HT1080 (cell line): ENCODE measurements at places on chromosomes 12 and 14.

GRCh38 chr14:23013054-23013748, 3.3 kb upstream of the C14orf93 start:
- DNase-seq, result no peak

GRCh38 chr12:28963554-28963953, 185.5 kb upstream of the FAR2 start:
- DNase-seq, result no peak

DNA sequence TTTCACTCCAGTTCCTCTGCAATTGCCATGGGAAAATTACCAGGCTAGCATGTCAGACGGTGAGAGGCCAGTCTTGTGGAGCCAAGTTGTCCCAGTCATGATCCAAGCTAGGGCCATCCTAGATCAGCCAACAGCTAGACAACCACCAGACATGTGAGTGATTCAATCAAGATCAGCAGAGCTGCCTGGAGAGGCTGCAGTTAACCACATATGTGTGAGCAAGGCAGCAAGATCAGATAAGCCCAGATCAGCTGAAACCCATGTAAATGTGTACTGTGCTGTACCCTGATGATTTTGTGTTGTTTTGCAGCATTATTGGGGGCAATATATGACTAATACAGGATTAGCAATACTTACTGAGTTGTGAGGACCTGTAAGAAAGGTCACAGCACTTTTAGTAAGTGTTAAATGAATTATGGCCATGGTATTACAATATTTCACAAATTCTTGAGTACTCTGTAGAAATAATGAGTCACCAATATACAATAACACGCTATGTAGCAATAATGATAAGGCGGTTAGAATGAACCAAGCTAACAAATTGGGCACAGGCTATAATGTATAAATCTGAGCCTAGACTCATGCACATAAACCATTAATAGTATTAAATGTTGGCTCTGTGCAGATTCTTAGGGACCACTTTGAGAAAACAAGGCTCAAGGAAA, 91.4 kb downstream of the SUDS3 start:
- no peak for DNase-seq

DNA sequence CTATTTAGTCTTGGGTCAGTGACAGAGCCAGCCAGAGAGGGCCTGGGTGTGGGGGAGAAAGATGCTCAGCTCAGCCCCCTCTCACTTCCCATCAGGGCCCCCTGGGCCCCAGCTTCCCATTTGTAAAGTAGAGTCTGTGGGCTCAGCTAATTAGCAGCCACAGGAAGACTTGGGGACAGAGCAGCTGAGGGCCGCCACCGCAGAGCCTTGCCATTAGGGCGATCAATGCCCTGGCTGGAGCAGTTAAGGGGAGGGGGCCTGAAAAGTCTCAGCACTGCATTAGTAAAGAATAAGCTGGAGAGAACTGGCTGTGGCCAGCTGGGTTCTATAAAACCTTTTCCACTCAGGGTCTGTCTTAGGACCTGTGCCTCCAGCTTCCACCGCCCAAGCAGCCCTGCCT, 2.7 kb downstream of the PLEKHD1 start:
- no peak for DNase-seq

- DNase-seq, result no peak
These were observed 6.7 kb upstream of the KRT1 start for GRCh38 chr12:52686756-52687487.

- DNase-seq, result no peak
These were observed 264.3 kb downstream of the PRKD1 start for GRCh38 chr14:29663281-29663801.

GRCh38 chr12:89183985-89184435, 168.3 kb downstream of the DUSP6 start:
- DNase-seq, result no peak

DNA sequence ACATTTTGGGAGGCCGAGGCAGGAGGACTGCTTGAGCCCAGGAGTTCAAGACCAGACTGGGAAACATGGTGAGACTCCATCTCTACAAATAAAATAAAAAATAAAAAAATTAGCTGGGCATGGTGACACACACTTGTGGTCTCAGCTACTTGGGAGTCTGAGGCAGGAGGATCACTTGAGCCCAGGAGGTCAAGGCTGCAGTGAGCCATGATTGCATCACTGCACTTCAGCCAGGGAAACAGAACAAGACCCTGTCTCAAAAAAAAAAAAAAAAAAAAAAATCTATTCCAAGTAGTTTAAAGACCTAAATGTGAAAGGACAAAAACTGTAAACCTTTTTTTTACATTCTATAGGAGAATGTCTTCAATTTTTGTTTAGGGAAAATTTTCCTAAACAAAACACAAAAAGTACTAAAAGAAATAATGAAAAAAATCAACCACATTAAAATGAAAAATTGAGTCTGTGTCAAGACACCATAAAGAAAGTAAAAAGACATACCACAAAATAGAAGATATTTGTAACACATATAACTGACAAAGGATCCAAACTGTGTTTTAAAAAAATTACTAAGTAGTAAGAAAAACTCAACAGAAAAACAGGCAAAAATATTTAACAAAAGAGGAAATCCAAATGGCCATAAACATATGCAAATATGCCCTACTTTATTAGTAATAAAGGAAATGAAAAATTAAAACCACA, 17.0 kb downstream of the TMEM116 start:
- DNase-seq, result peak; percentile 32

DNA sequence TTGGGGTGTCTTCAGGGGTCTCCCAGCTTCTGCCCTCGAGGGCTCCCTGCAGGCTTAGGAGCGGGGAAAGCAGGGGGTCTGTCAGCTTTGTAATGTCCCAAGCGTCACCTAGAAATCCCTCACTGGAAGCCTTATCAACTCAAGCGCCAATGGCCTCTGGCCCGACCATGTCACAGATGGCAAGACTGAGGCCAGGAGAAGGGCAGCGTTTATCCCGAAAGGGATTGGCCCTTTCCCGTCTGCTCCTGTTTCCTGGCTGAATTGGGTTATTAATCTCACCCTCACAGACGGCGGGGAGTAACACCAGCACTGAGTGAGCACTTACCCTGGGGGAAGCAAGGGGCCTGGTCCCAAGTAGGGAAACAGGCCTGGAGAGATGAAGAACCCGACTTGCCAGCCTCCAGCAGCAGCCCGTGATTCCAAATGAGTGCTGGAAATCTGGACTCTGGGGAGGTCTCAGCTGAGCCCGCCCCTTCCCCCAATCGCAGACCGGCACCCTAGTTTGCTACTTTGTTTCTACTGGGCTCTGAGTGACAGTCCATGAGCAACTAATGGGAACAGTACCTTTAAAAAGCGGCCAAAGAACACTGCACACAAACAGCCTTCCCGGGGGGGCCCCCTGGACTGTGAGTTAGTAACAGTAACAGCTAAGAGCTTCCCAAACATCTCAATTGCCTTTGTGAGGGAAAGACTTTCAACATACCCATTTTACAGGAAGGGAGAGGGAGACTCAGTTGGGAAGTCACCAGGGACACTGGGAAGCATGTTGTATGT, 2.1 kb upstream of the NCOR2 start:
- no peak for DNase-seq

DNA sequence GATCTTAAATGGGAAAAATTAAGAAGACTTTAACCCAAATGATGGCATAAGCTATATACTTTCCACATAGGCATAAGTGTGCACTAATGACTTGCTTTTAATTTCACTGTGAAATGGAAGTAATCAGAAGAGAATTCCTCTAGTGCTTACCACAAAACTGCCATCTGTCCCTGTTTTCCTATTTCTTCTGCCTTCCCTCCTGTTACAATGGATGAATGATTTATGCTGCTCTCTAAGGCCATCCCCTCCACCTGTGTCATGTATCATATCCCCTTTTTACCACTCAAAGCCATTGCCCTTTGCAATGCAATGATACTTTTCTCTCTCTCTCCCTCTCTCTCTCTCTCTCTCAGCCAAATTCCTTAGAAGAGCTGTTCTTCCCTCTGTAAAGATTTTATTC, 109.1 kb downstream of the C12orf50 start:
- no peak for DNase-seq

- no peak for DNase-seq
These were observed 215.6 kb downstream of the TTC8 start for GRCh38 chr14:89040080-89040459.

DNA sequence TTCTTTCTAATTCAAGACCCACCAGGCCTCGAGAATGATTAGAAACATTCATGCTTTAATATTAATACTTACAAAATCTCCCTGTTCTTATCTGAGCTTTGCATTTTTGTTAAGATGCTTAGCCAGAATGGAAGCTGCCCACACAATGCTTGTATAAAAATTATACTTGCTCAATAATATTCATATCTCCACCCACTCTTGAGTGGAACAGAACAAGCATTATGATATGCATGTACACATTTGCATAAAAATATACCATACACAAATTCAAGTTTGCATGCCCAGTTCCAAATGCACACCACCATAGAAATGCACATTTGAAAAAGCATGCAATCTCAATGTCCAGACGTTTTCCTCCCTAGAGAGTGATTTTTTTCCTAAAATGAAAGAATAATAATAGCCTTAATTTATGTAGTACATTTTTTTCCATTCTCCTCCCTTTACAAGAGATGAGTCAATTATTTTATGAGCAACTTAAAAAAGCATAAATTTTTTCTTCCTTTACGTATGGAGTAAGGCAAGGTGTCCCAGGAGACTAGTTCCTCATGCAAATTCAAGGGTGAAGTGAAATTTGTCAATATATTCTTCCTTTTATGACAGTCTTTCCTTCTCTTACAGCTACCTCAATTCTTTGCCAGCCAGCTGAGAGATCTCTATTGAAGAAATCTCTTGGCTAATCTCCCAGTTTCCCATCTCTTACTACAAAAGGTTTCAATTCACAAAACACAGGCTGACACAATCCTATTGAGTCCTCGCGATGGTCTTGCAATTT, 313.1 kb upstream of the GARIN6 start:
- no peak for DNase-seq

- DNase-seq, result no peak
These were observed 76.9 kb downstream of the VRK1 start for GRCh38 chr14:96874127-96874526.

- peak; percentile 85 for DNase-seq
These were observed 674.1 kb upstream of the ATXN7L3B start for GRCh38 chr12:73863546-73863945.

DNA sequence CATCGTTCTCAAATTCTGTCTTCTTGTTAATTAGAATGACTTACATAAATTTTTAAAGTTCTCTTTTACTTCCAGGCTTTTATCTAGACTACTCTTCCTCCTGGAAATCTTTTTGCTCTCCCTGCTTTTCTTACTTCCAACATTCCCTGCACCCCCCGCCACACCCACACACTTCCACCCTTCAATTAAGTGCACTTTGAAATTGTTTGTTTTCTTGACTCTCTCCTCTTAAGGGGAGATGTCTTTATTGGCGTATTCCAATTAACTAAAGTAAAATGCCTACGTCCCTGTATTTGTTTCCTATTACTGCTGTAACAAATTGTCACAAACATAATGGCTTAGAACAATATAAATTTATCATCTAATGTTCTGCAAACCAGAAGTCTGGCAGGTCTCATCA, 125.2 kb upstream of the KRR1 start:
- no peak for DNase-seq

DNA sequence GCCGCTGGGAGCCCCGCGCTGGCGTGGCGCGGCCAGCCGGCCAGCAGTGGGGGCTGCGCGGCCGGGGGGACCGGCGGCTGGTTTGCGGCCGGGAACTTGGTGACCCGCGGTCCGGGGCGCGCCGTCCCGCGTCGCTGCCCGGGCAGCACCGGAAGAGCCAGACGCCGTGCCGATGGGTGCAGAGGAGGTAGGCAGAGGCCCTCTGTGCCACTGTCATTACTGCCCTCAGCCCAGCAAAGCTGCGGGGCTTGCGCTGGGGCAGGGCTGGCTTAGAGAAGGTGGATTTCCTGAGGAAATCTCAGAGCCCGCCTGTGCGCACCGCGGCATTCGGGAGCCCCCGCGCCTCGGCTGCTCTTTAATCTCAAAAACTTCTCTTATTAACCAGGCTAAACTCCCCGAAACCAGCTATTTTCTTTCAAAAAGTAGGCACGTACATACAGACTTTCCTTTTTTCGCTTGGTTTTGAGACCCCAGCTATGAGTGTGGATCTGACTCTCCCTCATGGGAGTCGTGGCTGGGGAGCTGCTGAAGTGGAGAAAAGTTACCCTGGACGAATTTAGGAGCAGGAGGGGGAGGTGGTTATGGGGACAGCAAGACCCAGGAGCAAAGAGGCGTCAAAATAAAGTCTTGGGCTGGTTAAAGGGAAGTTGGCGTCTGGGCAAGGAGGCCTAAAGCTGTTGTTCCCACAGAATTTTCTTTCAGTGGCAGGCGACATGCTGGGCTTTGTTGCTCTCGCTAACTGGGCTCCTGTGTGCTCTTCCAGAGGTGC, 802 bp downstream of the SUSD6 start:
- peak; percentile 28 for DNase-seq

GRCh38 chr14:78595797-78596196, 425.6 kb downstream of the NRXN3 start:
- DNase-seq, result no peak

- no peak for DNase-seq
These were observed 384.8 kb downstream of the BMP4 start for GRCh38 chr14:53571641-53572328.

DNA sequence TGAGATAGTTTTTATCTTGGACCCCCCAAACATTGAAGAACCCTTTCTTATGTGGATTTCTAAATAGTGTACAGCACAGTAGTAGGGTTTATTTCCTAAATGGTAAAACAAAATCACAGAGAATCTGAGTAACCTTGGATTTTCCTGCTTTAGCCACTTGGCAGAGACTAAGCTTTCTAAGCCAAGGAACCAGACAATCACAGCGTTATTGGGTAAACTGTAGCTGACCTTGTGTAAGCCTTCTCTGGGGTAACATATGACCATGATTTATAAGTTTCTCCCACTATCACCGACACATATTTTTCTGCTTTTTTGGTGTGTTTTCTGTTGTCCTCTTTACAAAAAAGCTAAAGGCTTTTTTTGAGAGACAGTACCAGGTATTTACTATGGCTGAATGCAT, 136.3 kb upstream of the PZP start:
- no peak for DNase-seq

GRCh38 chr12:26971963-26972362, 33.7 kb downstream of the FGFR1OP2 start:
- no peak for DNase-seq

- DNase-seq, result no peak
These were observed 7.4 kb upstream of the KTN1 start for GRCh38 chr14:55572578-55572977.

DNA sequence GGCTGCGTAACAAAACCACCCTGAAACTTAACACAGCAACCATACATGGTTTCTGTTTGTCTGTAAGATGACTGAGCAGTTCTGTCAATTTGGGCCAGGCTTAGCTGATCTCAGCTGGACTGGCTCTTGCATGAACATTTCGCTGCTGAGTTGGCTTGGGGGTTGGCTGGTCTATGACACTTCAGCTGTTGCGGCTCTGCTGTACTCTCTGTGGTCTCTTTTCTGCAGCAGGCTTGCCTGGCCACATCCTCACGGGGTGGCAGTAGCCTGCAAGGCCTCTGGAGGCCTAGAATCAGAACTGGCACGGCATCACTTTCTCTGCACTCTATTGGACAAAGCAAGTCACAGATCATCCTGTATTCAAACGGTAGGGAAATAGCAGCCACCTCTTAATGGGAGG, 216.2 kb downstream of the BCL11B start:
- DNase-seq, result no peak

DNA sequence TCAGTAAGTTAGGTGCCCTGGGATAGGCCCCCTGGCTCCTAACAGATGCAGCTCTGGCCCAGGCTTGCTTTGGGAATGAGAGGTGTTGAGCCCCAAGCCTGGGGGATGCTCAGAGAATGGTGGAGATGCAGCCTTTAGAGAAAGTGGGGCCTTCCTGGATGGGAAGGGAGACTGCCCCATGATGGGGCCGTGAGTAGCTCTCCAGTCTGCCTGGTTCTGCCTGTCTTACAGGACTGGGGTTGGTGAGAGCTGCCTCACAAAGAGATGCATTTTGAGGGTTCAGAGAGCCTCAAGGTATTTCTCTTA, 523 bp upstream of the VRTN start:
- DNase-seq, result no peak
